Eye (tissue), 1 donor: ENCODE measurements at places on chromosomes 16 and 17.
A peak's percentile ranks its signal among the peaks of the same experiment; 100 is the strongest.

GRCh38 chr17:6508519-6509030 is 47.8 kb downstream of the PITPNM3 start:
- peak; percentile 64 for DNase-seq

DNA sequence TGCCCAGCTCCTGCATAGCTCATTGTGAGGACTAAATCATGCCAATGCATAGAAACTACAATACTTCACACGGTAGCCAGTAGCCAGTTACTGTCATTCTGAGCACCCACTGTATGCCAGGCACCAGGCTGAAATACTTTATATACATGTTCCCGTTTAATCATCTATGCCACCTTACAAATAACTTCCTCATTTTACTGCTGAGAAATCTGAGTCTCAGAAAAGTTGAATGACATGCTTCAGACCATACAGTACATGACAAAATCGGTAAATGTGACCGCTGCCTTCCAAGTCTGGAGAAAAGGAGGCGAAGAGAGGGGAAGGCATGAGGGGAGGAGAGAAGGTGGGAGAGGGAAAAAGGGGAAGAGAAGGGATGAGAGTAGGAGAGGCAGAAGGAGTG is 9.2 kb upstream of the TLCD3B start:
- no peak for DNase-seq

DNA sequence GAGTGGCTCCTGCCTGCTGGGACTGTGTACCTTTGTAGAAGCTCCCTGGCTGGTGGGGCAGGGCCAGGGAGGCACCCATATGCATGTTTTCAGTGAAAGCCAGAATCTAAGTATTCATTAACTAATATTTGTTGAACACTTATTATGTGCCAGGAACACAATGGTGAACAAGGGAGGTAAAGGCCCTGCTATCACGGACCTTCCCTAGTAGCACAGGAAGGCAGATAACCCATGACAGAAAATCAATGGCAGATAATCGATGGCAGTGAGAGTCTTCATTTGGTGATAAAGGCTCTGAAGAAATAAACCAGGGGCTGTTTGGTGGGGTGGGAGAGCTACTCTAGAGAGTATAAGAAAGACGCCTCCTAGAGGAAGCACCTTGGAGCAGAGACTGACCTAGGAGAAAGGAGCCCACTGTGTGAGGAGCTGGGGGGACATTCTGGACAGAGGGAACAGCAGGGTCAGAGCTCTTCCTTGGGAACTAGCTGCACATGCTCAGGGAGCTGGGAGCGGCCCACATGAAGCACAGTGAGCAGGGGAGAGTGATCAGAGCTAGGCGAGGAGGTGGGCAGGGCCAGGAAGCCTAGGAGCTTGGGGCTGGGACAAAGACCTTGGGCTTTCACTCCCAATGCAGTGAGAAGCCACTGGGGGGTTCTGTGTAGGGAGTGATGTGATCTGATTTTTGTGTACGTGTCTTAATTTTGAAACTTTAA is 78.5 kb downstream of the SPECC1 start:
- DNase-seq: no peak

DNA sequence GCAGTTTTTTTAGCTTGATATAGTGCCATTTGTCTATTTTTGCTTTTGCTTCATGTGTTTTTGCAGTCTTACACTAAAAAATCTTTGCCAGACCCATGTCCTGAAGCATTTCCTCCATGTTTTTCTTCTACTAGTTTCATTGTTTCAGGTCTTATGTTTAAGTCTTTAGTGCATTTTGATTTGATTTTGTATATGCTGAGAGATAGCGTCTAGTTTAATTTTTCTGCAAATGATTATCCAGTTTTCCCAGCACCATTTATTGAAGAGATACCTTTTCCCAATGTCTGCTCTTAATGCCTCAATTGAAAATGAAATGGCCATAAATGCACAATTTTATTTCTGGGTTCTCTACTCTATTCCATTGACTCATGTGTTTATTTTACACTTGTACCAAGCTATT is 40.8 kb upstream of the NACA2 start:
- DNase-seq: no peak

DNA sequence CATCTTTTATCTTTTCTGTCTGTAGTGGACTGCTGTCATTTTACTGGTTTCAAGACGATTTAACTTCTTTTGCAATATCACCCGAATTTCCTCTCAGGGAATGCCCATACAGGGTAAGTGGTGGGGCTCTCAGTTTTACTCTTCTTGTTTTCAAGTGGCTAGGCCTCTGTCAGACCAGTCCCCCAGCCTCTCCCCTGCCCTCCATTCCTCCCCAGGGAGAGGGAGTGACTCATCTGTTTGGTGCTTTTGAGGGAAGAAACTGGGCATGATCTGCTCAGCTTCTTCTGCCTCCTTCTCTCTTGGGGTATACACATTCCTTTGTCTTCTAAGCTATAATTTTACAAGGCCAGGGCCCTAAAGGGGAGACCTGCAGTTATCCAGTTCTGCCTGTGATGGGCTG is 332.0 kb downstream of the CBLN1 start:
- DNase-seq: no peak

DNA sequence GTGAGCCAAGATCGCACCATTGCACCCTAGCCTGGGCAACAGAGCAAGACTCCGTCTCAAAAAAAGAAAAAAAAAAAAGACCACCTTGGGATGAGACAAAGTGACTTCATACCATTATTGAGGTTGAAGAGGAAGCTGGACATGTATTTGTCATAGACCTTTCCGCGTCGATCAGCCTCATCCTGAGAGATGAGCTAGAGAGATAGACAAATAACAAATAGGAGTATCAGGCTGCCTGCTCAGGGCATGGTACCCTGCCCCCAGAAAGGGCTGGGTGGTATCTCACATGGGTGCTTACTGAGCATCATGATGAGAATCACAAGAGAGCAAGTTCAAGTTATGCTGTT is 22.1 kb downstream of the CNTNAP1 start:
- no peak for DNase-seq

DNA sequence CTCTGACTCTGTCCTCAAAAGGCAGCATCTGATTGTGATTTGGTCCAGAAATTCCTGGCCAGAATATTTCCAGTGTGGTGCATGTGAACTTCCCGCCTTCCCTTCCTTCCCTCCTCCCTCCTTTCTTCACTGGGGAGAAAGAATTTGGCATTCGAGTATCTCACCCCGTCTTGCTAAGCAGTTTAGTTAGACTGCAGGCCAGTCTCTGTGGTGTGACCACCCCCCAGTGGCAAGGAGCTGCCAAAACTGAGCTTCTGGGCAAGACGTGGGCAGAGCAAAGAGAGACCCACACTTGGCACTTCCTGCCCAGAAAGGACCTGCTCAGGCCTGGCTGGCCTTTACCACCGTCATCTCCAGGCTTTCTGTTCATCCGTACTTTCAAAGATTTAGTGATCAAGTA is 36.4 kb downstream of the SNX20 start:
- peak; percentile 44 for DNase-seq

- DNase-seq: no peak
Measured at GRCh38 chr16:64203126-64203525, 918.7 kb downstream of the CDH11 start.

- no peak for DNase-seq
Measured at GRCh38 chr16:79473456-79473855, 127.1 kb downstream of the MAF start.

- peak; percentile 15 for DNase-seq
Measured at GRCh38 chr17:6352801-6353560, 81.9 kb downstream of the AIPL1 start.

GRCh38 chr17:61338874-61339478 is 60.7 kb upstream of the TBX2 start:
- no peak for DNase-seq

GRCh38 chr16:20359997-20360396 is 7.5 kb upstream of the UMOD start:
- DNase-seq: no peak

GRCh38 chr16:66081775-66082366 is 284.6 kb upstream of the CDH5 start:
- no peak for DNase-seq

GRCh38 chr17:82929676-82930042 is 89.8 kb upstream of the ZNF750 start:
- DNase-seq: no peak

DNA sequence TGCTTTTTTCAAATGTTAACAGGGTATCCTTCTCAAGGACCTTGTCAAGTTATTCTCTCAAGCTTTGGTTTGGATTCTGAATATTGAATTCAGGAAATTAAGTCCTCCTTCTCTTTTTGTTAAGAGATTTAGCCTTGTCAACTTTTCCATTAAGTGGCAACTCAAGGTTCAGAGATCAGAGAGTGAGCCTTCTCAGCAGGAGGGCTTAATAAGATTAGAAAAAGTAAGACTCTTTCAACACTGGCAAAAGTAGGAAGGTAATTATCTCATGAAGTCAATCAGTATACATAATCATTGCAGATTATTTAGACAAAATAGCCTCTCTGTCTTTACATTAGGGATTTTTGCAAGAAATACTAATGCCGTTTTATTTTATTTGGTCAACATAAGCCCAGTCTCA is 330.7 kb downstream of the KIF2B start:
- no peak for DNase-seq

DNA sequence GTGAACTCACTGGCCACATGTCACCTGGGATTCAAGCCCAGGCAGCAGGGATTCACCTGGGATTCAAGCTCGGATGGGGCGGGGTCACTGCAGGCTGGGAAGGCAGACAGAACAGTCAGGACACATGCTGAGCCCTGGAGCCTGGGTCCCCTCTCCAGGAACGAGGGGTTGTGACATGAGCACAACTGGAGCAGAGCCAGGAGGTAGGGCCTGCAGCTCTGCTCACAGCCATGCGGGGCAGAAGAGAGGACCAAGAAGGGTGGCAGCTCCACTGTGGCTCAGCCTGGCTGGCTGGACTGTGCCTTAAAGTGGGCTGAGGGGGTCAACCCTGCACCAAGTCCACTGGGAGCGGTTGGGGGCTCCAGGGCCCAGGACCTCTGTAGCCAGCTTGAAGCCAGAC is 150.1 kb downstream of the RAB11FIP4 start:
- no peak for DNase-seq

- DNase-seq: no peak
Measured at GRCh38 chr16:28163699-28164098, 48.1 kb downstream of the XPO6 start.
